ENCODE measurements at places on chromosomes 11 and 22. TPM values are rescaled to one million over a fixed set of nuclear protein-coding genes. Genes with fewer than 3 reads are reported as not detected.

The XKR3 gene
- total RNA-seq, result not detected

The CHRDL2 gene
- not detected for total RNA-seq

DNA sequence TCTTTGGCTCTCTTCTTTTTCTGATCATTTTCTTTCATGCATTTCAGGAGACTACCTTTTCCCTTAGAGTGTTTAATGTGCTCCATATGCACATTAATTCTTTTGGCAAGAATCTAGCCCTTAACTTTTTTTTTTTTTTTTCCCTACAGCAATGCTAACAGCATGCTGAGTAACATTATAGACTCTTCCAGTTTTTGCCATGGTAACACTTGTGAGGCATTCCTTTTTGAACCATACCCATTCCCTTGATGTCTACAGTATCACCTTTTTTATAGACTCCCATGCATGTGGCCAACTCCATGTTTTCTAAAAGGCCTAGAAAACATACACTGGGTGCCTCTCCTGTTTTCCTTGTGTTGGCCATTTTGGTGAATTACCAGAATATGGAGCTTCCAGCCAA is 2.9 kb upstream of the MRPL17 start:
- DNase-seq, result no peak

DNA sequence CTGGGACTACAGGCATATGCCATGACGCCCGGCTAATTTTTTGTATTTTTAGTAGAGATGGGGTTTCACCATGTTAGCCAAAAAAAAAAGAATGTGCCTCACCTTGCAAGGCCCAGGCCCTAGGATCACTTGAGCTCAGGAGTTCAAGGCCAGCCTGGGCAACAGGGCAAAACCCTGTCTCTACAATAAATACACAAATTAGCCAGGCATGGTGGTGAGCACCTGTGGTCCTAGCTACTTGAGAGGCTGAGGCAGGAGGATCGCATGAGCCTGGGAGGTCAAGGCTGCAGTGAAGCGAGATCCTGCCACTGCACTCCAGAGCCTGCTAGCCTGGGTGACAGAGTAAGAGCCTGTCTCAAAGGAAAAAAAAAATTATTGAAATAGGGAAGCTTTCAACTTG is 8.1 kb upstream of the LDHC start:
- no peak for DNase-seq

- no peak for DNase-seq
Measured at GRCh38 chr22:49599039-49599438, 228.6 kb downstream of the BRD1 start.

- peak; percentile 38 for DNase-seq
Measured at GRCh38 chr11:2138068-2138430, 1.1 kb downstream of the IGF2 start.

DNA sequence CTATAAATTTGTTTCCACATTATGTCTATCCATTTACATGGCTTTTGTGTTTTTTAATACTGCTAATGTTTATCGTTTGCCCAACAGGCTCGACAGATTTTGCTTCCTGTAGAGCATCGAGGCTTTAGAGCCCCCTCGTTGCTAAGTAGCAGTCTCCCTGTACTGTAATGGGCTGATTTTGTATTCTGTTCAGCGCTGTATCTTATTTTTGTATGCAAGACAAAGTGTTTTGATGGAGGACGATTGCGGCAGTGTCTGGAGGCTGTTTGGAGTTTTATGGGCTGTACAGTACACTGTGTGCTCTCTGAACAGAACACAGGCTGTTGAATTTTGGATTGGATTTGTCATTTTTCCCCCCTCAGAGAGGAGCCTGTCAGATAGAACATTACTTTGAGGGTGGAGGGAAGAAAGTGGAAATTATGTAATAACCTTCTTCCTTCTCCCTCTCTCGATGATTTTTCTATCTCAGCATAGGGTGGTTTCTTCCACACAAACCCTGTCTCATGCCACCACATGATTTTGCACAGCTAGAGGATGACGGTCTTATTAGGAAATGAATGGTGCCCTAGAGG is 104.4 kb downstream of the ZBTB16 start:
- no peak for DNase-seq

Data from glutamatergic neuron (in vitro differentiated cells).